ENCODE measurements at places on chromosomes 2 and 18.
A peak's percentile ranks its signal among the peaks of the same experiment; 100 is the strongest.

- no peak for DNase-seq
Measured at GRCh38 chr2:142052220-142052863, 78.5 kb downstream of the LRP1B start.

DNA sequence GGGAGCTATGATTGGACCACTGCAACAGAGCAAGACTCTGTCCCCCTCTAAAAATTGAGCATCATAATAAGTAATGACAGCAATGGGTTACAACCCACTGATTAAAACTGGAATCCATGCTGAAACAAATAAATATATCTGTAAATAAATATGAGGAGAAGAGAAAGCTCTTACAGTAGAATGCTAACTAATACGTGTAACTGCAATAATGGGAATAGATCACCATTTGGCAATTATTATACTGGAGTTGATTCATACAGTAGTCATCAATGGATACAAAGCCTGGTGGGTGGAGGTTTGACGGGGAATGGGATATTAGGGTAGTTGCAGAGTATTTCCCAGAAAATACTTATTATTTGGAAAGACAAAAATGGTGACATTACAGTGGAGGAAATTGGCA lies 6.1 kb upstream of the INO80B start:
- no peak for DNase-seq

DNA sequence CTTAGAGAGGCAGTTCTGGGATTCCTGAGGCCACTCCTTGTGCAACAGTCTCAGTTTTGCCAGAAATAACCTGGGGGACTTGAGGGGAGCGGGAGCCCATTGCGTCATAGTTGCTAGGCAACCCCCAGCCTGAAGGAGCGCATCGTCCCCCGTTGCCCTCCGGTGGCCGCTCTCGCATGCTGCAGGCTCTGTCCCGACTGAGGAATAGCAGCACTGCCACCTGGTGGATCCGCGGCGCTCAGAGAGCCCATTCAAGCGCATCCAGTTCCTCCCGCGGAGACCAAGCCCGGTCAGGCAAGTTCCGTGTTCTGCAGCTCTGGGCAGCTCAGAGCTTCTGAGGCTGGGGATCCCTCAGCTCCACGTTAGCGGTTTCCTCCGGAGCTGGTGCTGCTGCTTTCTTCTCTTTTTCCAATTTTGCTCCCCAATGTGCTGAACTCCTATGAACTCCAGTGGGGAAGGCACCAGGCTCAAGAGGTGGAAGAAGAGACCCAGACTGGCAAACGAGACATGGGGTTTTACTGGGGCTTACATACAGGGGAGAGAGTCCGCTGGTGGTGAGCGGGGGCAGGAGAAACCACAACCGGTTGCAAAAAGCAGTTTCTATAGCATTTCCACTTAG lies 15.1 kb downstream of the SLC4A3 start:
- peak; percentile 95 for DNase-seq

- no peak for DNase-seq
Measured at GRCh38 chr2:19673213-19673791, 228.5 kb downstream of the TTC32 start.

- DNase-seq = no peak
Measured at GRCh38 chr2:33177627-33178026, 230.9 kb downstream of the LTBP1 start.
